ENCODE measurements at places on chromosomes 2 and 18.

DNA sequence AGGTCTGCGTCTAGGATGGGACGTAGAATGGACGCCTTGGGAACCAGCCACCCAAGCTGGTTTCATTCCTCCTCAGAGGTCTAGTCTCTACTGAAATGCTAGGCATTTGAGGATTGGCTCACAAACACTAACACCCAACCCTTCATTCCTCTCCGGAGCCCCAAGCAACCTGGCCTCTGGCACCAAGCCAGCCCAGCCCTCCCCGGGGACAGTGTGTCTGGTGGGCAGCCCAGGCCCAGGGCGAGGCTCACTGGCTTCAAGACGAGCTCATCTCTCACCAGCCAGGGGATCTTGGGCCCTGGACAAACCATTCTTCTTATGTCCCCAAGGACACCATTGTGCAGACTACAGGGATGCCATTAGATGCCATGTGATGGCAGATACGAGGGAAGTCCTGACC is 182.5 kb downstream of the CTIF start:
- no peak for DNase-seq

DNA sequence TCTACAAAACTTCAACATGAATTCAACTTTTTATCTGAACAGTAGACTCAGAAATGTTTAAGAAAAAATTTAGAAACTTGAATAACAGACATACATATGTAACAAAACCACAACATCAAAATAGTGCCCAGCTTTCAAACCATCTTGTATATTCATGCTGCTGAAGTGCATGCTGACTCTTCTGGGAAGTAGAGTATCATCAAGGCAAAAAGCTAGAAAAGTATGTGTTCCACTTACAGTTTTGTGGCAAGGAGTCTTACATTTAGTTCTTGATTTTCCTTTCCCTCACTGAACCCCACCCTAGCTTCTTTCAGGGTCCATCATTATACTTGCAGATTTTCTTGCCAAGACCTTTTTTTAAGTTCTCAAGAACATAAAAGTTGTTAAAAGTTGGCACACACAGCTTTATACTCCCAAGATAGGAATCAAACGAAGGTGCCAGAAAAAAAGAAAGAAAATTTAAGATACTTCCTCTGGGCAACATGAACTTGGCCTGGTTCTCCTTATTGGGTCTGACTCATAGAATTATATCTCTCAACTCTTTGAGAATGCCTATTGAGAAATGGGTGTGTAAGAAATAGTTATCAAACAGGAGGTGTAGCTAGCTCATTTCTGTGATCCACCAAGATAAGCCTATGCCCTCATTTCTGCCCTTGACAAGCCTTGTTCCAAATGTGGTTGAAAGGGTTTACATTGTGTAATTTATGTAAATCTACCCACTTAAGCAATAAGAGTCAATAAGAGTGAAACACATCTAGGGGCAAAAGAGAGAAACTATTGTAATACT is 667.6 kb upstream of the ACVR2A start:
- no peak for DNase-seq

DNA sequence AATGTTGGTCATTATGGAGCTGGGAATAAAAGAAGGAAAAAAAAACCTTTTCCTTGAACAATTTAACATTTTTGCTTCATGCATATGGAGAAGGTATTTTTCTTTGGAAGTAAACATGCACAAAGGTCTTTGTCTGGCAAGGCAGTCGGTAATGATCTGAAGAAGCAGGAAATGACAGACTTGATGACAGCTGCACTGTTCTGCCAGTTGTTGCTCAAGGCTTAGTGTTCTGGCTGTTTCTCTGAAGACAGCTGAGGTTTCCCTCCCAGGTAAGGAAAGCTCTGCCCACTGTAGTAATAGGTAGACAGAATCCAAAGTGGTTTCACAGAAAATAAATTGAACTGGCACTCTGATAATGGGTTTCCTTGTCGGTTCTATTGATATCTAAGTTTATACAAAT is 308.4 kb upstream of the GCFC2 start:
- DNase-seq: no peak

DNA sequence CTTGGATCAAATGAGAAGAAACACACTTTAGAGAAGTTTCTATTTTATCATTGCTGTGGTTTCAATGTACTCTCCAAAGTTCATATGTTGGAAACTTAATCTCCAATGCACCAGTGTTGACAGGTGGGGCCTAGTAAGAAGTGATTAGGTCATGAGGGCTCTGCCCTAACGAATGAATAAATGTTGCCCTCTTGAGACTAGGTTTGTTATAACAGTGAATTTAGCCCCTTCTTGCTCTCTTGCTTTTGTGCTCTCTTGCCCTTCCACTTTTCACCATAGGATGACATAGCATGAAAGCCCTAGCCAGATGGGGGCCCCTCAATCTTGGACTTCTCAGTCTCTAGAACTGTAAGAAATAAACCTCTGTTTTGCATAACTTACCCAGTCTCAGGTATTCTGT is 664.8 kb downstream of the DCC start:
- no peak for DNase-seq

GRCh38 chr18:10210057-10210633 is 244.3 kb upstream of the APCDD1 start:
- no peak for DNase-seq

- no peak for DNase-seq
Measured at GRCh38 chr2:204665207-204665606, 119.9 kb downstream of the PARD3B start.

DNA sequence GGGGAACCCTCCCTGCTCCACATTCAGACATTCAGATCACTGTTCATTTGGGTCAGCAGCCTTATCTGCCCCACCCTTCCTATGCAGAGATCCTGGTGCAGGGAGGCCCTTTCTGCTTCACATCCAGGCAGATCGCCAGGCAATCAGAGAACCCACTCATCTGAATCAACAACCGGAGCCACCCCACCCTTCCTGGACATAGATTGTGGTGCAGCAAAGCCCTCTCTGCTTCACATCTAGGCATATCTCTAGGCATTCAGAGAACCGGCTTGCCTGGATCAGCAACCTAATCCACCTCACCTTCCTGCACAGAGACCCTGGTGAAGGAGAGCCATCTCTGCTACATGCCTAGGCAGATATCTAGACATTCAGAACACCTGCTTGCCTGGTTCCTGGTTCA is 184.5 kb upstream of the CNTNAP5 start:
- DNase-seq: no peak

- DNase-seq: no peak
Measured at GRCh38 chr2:28354920-28355520, 37.6 kb upstream of the FOSL2 start.

- no peak for DNase-seq
Measured at GRCh38 chr2:73971722-73972121, 13.0 kb upstream of the TET3 start.

DNA sequence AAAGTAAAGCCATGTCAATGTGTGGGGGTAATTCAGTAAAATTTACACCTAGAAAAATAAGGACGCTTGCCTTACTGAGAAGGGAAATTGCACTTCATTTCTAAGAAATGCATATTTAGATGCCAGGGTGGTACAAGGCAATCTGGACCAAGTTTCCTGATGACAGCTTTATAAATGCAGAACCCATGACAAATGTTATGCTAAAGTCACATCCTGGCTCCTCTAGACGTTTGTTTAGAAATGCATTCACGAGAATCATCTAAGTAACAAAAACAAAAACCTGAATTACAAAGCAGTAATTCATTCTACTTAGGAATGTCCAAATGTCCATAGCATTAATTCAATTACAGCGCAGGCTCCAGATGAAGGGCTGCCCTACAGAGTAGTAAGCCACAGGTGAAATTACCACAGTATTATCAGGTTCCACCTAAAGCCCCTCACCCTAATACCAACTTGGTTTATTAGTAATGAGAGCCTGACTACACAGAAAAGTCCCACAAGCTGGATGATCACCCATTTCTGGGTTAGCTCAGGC is 49.8 kb downstream of the REV1 start:
- DNase-seq: peak; percentile 5

All from NT2/D1 (cell line).